Stimulated activated CD8-positive, alpha-beta memory T cell treated with anti-CD3 and anti-CD28 coated beads, Interleukin-7, amount 100 ng/mL, for 24 hours (primary cell): ENCODE measurements at places on chromosomes 4 and X.

GRCh38 chrX:143634309-143634662 is 1.6 kb downstream of the SLITRK4 start:
- no peak for DNase-seq

- DNase-seq, result no peak
Observed at GRCh38 chrX:17679261-17679660, 58.0 kb upstream of the SCML1 start.

GRCh38 chr4:85953651-85954018 is 406.2 kb downstream of the MAPK10 start:
- no peak for DNase-seq

- DNase-seq, result no peak
Observed at GRCh38 chrX:121585626-121586025, 538.2 kb downstream of the GLUD2 start.

- no peak for DNase-seq
Observed at GRCh38 chr4:83340692-83341343, 6.2 kb upstream of the HPSE start.

DNA sequence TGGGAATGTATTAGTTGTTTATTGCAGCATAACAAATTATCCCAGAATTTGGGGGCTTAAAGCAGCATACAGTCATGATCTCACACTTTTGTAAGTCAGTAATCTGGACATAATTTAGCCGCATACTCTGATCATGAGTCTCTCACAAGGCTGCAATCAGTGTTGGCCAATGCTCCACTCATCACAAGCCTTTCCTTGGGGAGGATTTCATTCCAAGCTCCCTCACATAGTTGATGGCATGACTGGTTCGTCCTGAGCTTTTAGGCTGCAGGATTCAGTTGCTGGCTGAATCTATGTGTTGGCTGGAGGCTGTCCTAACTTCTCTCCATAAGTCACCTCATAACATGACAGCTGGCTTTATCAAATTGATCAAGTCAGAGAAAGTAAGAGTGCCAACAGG is 1568.6 kb upstream of the PCDH7 start:
- DNase-seq, result no peak

DNA sequence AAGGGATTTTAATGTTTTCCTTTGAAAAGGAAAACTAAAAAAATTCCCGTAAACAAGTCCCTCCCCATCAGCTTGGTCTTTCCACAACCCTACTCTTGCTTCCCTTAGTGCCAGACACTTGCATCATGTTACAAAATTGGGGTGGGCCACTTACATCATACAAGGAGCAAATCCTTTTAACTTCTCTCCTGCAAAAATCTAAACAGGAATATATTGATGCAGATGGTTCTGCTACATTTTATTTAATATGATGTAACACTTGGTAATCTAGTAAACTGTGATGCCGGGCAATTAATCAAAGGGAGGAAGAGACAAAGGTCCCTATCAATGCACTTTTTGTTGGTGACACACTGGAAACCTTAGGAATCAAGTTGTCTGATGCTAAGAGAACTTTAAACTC is 125.3 kb downstream of the UBE2K start:
- DNase-seq, result no peak

GRCh38 chrX:72045141-72045540 is 86.6 kb downstream of the RTL5 start:
- no peak for DNase-seq

- no peak for DNase-seq
Observed at GRCh38 chr4:186726426-186727168, 2.9 kb upstream of the FAT1 start.

GRCh38 chr4:58163156-58163555 is 1053.0 kb upstream of the IGFBP7 start:
- no peak for DNase-seq

DNA sequence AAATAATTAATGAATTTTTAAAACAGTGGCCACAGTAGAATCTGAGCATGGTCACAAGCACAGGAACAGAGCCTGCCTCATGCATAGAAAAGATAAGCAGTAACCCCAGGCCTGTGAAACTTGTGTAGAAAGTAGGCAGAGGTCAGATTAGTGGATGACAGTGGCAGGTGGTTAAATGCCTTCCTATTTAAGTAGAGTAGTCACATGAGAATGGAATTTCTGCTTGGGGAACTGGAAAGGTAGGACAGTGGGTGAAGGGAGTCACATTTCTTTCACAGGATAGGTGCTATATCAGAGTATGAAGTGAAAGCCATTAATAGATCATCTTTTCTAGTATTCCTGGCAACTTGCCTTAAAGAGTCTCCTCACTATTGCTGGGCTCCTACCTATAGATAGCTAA is 34.9 kb upstream of the ASB12 start:
- no peak for DNase-seq

DNA sequence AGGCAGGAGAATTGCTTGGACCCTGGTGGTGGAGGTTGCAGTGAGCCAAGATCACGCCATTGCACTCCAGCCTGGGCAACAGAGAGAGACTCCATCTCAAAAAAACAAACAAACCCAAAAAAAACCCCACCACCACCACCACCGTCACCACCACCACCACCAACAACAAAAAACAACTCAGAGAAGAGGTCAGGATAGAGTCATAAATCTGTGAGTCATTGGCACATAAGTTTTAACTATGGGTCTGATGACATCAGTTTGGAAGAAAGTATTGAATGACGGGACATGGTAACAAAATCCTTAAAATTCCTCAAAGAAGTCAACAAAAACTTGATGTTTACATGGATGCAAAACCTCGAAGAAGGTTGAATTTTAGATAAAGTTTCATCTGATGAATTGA is 288.0 kb upstream of the SFRP2 start:
- DNase-seq, result no peak

GRCh38 chr4:154642373-154643009 is 30.0 kb upstream of the FGG start:
- no peak for DNase-seq

DNA sequence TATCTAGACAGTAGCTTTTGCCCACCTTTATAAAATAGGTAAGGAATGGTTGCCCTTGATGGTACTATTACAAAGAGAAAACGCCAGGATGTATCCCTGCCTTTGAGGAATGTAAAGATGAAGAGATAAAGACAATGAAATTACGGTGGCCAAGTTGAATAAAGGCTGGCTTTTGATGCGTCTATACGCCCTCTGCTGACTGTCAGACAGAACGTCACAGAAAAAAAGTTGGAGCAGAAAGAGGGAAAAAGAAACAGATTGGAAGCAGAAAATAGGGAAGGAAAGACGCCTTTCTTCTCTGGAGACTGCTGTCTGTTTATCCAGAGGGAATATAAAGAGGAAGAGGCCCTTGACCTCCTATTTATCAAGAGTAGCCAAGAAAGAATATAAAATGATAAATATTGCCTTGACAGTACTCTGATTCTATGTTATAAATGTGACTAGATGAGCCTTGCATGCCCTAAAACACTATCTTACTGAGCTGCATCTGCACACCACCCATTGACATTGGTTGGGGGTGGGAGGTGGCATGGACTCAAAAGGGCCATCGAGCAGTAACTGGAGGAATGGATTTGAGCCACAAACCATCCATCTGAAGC is 30.6 kb downstream of the PCDH19 start:
- no peak for DNase-seq
